ENCODE measurements at places on chromosomes 13 and 19.

DNA sequence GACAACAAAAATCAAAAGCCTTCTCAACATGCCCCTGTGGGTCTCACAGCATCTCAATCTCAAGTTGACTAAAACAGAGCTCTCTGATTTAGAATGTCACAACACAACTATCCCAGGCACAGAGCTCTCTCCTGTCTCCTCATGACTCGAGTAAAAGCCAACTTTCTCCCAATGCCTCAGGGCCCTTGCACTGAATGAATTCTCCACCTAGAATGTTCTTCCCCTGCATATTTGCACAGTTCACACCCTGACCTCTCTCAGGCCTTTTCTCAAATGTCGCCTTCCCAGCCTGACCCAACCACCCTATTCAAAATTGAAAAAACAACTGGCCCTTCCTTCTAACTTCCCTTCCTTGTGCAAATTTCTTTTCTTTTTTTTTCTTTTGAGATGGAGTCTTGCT, 3.7 kb upstream of the SWSAP1 start:
- DNase-seq = no peak

DNA sequence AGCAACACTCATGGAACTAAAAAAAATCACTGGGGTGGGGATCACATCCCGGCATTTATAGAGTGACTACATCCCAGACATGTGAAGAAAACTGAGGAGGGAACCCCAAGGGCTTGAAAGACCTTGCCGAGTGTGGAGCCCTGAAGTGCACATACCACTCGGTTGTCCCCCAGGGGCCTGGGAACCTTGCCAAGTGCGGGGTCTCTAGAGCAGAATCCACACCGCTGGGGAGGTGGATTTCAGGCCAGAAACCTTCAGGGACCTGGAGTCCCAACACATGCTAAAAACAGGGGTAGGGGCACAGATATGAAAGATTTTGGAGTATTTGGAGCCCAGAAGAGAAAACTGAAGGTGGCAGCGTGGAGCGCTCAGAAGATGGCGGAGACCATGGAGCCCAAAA, 35.2 kb downstream of the ERICH4 start:
- DNase-seq = no peak

- DNase-seq = no peak
These were observed 52.7 kb upstream of the TEX29 start for GRCh38 chr13:111267784-111268183.

DNA sequence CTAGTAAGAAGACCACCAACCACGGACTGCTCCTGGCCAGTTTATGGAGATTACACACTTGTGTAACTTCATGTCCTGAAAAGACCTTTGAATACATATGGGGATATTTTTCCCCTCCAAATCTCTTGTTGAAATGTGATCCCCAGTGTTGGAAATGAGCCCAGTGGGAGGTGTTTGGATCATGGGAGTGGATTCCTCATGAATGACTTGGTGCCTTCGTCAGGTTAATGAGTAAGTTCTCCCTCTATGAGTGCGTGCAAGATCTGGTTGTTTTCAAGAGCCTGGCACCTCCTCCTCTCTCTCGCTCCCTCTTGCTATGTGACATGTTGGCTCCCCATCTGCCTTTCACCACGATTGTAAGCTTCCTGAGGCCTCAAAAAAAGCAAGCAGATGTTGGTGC, 769.0 kb upstream of the SLITRK1 start:
- DNase-seq = no peak

DNA sequence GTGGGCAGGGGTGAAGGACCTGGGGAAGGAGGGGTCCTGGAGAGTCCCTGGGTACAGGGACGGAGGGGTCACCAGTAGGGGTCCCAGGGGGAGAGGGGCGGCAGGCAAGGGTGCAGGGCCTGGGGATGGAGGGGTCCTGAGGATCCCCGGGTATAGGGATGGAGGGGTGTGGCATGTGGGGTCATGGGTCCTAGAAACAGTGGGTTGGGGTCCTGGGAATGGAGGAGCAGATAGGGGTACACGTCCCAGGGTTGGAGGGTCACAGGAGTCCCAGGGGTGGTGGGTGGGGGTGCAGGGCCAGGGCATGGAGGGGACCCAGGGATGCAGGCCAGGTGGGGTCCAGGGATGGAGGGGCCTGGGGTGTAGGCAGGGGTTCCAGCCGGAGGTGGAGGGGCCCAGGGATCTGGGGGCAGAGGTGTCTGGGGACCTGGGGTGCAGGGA, 1.4 kb downstream of the BTBD2 start:
- DNase-seq = no peak

GRCh38 chr13:46198696-46199193, 13.0 kb upstream of the LRRC63 start:
- DNase-seq = no peak

- no peak for DNase-seq
These were observed 724.4 kb upstream of the SLITRK5 start for GRCh38 chr13:86946734-86947133.

GRCh38 chr13:109780845-109781383, 5.5 kb downstream of the IRS2 start:
- DNase-seq = no peak

- peak; percentile 58 for DNase-seq
These were observed 50.3 kb upstream of the SIN3B start for GRCh38 chr19:16778796-16779411.

DNA sequence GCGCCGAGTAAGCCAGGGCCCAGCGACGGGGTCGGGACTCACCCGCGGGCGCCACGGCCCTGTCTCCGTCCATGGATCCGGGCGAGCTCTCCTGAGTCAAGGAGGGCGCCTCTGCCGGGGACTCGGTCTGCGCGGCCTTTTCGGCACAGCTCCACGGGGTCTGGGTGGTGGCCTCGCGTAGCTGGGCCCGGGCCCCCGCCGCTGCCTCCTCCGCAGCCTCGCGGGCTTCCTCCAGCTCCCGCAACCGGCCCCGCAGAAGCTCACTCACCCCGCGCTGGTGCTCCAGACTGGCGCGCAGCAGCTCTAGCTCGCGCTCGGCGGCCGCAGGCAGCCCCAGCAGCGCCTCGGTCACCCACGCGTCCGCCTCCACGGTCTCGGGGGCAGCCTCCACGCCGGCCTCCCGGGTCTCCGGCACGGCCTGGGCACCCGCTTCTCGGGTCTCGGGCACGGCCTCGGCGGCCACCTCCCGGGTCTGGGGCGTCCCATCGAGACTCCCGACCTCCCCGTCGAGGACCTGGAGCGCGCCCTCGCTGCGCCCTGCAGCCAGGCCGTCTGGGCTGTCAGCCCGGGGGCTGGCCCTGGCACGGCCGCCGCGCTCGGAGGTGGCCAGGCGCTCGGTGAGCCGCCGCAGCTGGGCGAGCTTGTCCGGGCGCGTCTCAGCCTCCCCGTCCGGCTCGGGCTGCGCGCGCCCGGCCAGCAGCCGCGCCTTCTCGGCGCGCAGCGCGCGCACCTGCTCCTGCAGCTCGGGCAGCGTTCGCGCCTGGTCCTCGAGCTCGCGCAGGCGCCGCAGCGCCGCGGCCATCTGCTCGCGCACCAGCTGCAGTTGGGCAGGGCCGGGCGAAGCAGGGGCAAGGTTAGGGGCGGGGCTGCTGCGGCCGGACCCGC, 8.4 kb downstream of the KANK3 start:
- DNase-seq = peak; percentile 26

DNA sequence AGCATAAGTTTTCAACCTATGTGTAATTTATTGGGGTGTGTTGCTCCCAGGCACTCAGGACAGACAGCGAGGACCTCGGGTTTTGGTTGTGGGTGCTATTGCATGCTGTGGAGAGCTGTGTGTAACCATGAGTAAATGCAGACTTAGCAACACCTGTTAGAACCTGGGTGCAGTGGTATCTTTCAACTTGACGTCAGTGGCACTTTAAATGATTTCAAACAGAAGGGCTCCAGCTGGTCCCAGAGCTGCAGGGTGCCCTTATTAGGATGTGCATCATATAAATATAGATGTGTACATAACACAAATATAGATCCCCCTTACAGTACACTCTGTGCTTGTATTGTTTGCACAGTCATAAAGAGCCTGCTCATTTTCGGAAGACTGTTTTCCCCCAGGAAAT, 228.3 kb upstream of the IRS2 start:
- DNase-seq = no peak

GRCh38 chr13:32845952-32846950, 170.0 kb upstream of the KL start:
- no peak for DNase-seq

GRCh38 chr13:75285310-75285709, 196.7 kb downstream of the TBC1D4 start:
- DNase-seq = no peak

DNA sequence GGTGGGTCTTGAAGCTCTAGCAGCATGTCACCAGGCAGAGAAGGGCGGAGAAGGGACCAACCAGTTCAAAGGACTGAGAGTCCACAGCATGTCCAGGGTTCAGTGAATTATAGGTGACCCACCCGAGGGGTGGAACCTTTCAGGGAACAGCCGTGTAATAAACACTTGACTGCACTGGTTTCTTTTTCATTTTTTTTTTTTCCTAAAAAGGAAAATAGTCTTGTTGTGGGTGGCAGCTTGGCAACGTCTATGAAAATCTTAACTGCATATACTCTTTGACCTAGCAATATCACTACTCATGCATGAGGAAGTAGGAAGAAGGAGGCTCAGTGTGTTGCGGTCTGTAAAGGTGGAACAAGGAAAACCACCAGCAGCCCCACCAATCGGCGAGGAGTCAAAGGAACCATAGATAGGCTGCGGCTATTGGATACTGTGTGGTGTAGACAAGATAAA, 13.0 kb upstream of the MYH14 start:
- DNase-seq = no peak

DNA sequence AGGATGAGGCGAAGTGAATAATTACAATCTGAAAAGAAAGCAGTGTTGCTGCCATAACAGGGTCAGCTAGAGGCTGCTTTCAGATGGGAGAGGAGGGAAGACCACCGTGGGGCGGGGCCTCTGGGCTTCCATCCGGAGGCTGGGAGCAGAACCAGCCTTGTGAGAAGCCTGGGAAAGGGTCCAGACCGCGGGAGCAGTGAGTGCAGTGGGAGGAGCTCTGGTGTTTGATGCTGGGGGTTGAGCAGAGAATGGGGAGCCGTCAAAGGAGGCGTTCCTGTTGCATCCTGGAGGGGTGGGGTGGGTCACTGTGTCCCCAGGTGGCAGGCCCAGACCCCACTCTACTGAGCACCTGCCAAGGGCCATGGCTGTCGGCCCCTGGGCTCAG, 18.1 kb downstream of the NKPD1 start:
- no peak for DNase-seq

GRCh38 chr13:60425332-60425731, 28.3 kb downstream of the TDRD3 start:
- no peak for DNase-seq

DNA sequence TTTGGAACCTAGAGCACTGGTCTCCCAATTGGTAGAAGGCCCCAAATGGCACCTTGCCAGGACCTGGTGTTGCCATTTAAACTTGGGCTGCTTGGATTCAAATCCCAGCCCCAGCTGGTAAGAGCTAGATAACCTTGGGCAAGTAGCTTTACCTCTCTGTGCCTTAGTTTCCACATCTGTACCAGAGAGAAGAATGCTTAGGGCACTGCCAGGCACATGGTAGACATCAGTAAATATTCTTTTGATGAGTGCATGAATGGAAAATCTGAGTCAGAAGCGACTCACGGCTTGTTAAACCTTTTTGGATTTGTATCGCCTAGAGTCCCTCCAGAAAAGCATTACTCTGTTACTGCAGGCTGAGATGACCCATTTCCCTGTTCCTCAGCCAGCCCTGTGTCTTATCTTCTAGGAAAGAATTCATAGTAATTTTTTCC, 90.9 kb downstream of the SIPA1L3 start:
- no peak for DNase-seq

DNA sequence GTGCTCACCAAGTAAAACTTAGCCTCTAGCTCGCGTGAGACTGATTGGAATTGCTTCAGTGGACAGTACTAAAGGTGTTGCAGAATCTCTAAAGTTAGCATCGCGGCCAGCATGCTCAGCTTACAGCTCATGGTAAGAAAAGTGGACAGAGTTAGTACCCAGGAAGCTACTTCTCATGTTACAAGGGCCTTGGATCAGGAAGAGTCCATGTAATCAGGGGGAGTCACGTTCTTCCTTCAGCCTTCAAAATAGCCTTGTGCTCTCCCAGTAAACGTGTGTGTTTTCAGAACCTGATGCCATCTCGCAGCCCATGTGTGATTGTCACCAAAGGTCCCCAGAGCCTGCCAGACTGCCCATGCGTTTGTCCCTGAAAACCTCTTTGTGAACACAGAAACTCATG, 195.8 kb upstream of the RNF113B start:
- no peak for DNase-seq

GRCh38 chr19:3423183-3423829, 56.9 kb downstream of the NFIC start:
- no peak for DNase-seq

GRCh38 chr19:18083929-18084684, 2.6 kb downstream of the IL12RB1 start:
- no peak for DNase-seq

DNA sequence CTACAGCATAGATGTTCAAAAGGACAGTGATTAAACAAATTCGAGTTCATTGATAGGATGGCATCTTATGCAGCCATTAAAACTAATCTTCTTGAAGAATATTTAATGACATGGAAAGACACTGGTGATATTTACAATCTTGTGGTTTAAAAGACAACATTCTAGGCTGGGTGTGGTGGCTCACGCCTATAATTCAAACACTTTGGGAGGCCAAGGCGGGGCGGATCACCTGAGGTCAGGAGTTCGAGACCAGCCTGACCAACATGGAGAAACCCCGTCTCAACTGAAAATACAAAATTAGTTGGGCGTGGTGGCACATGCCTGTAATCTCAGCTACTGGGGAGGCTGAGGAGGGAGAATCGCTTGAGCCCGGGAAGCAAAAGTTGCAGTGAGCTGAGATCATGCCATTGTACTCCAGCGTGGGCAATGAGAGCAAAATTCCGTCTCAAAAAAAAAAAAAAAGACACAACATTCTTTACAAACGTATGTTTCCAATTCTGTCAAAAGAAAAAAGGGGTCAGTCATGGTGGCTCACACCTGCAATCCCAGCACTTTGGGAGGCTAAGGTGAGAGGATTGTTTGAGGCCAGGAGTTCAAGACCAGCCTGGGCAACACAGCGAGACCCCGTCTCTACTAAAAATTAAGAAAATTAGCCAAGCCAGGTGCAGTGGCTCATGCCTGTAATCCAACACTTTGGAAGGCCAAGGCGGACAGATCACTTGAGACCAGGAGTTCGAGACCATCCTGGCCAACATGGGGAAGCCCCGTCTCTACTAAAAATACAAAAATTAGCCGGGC, 2.5 kb upstream of the PAK4 start:
- no peak for DNase-seq

GRCh38 chr19:48636859-48637448, at the start of gene DBP:
TSS of gene DBP (minus strand) at chr19:48637379. CDS start at chr19:48636994, 385 bp downstream.
- DNase-seq = no peak

DNA sequence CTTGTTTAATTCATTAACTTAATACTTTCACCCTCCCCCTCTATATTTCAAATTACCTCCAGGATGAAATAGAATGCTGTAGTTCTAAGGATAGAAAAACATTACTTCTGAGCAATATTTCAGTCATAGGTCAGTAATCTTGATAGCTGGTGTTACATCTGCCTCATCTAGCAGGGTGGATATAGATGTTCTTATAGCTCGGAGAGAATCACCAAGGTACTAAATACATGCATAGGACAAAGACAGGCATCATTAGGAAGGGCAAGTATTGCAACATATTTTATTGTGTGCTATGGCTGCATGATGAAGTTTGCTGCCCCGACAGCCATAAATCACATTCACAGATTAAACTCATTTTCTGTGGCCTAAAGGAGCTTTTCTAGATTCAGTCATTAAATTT, 601.0 kb downstream of the FGF9 start:
- DNase-seq = no peak

GRCh38 chr19:52296773-52297600, at the start of gene ZNF480:
TSS of gene ZNF480 (plus strand) at chr19:52297169. CDS start at chr19:52300413, 3,244 bp downstream.
- DNase-seq = peak; percentile 85

GRCh38 chr19:7149956-7150705, 80.6 kb downstream of the ZNF557 start:
- DNase-seq = no peak
